ENCODE measurements at places on chromosomes 16 and 17. TPM values are rescaled to one million over a fixed set of nuclear protein-coding genes. Genes with fewer than 3 reads are reported as not detected.
A peak's percentile ranks its signal among the peaks of the same experiment; 100 is the strongest.

- DNase-seq = no peak
These were observed 336.1 kb downstream of the ZFHX3 start for GRCh38 chr16:72711823-72712222.

DNA sequence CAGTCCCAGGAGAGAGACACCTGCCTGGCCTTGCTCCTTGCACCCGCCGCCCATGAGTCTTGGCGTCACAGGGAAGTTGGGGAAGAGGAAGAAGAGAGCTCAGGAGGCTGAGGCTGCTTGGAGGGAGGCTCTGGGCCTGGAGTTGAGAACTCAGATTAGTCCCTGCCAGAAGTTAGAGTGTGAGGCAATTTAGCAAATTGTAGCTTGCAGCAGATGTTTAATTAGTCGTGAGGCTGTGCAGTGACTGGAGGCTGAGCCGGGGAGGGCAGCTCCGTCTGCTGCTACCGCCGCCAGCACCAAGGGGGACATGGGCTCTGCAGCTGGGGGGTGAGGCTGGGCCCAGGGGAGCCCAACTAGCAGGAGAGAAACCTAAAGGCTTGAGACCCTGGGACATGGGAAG lies 738.3 kb upstream of the EEF2KMT start:
- no peak for DNase-seq

DNA sequence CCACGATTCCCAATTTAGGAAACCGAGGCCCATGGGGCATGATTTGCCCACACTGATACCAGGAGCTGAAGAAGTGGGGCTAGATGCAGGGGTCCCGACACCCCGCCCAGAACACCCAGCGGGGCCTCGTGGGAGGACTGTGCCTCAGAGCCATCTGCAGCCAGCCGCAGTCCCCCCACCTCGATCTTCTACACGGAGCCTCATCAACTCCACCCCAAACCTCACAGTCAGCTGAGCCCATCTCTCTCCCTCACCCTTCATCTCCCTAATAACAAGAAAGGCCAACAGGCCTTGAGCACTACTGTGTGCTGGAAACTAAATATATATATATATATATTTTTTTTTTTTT lies 4.2 kb downstream of the ITGAE start:
- no peak for DNase-seq

DNA sequence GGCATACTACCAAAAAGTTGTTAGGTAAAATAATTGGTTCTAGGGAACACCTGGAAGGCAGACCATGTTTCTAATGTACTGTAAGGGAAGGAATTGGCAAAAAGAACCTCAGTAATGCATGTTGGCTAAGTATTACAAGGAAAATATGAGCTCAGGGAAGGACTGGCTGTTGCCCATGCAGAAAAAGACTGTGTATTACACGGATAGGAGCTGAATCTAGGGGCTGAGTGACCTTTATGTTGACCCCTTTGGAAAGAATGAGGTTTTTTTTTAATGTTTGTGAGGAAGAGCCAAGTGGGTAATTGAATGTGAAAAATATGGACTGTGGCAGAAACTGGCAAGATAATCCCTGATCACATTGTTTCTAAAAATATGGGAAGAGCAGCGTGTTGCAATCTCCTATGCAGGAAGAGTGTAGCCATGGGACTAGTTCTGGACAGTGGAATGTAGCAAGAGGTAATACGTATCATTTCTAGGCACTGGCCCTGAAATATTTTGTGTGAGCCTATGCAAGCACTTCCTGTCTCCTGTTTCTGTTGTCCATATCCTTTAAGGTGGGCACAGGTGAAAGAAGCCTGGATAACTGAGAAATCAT lies 95.1 kb upstream of the CNTNAP4 start:
- no peak for DNase-seq

- DNase-seq = peak; percentile 47
These were observed 5.4 kb downstream of the MYO1C start for GRCh38 chr17:1486802-1487695.

GRCh38 chr16:73040735-73041402 lies 7.1 kb downstream of the ZFHX3 start:
- no peak for DNase-seq

- no peak for DNase-seq
These were observed 61.2 kb upstream of the ABCC11 start for GRCh38 chr16:48308535-48308934.

DNA sequence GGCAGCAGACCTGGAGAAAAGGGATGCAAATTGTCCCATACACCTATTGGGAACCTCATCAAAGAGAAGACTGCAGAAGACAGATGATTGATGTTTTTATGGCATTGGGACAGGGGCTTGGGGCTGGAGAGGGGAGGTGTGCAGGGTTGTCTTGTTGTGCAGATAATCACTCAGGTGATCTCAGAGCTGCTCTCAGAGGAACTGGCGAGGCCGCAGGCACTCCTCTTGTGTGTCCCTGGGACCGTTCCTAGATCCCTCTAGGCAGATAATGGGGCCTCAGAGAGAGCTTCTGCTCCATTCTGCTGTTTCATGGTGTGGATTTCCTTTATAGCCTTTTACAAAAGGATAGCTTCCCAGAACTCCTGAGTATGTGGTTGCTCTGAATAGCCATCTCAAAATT lies 1.6 kb downstream of the RNF213 start:
- no peak for DNase-seq

DNA sequence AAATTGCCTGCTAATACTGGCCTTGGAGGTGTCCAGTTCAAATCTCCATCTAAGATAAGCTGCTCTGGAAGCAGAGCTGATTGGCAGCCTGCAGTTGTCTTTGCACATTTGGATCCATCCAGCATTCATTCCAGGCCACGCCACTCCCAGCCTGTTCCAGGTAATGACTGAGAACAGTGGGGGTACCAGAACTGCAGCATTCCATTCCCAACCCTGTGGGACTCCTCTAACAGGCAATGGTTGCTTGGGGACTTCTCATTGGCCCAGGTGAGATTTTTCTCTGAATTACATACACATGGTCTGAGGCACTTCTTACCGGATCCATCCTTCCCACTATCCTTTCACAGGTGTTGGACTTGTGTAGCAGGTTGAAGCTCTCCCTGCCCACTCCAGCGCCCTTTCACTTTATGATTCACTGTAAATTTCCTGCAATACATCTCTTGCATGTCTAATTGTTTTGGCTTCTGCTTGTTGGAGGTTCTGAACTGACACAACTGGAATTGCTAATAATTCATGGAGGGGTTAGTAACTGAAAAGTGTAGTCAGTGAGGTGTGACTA lies 206.1 kb upstream of the ZFHX3 start:
- DNase-seq = no peak

DNA sequence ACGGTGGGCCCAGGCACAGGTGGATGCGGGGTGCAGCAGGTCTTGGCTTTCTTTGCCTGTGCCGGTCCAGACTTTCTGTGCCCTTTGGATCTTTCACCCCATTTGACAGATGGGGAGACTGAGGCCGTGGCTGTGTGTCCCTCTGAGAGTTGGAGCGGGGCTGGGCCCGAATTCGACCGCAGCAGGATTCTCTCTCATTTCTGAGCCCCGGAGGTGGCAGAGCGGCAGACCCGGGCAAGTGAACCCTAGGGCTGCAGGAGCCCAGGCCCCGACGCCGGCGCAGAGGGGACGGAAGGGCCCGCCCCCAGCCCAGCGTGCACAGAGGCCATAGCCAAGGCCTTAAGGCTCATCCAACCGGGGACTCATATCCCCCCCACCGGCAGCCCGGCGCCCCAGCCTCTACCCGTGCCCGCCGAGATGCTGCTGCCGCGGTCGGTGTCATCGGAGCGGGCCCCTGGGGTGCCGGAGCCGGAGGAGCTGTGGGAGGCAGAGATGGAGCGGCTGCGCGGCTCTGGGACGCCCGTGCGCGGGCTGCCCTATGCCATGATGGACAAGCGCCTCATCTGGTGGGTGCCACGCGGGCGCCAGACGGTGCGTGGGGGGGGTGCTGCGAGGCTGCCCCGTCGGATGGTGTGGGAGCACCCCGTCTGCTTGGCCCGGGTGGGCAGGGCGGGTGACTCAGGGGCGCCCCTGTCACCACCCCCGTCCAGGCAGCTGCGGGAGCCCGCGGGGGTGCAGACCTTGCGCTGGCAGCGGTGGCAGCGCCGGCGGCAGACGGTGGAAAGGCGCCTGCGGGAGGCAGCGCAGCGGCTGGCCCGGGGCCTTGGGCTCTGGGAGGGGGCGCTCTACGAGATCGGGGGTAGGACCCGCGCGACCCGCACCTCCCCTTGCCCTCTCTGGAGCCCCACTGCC lies 857 bp downstream of the TMC8 start:
- DNase-seq = no peak

DNA sequence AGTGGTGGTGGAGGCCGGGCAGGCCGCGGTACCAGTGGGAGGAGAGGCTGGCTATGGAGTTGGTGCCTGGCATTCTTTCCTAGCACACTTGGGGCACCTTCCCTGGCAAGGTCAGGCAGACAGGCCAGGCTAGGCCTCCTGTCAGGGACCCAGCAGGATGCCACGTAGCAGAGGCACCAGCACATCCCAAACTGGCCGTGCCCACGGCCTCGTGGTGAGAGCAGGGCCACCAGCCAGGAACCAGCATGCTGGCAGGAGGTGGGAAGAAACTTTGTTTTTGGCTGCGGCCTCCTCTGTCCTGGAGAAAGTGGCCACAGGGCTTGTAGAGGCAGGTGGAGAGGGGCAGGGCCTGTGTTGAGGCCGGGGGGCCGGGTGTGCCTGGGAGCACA lies 57.6 kb upstream of the CBFA2T3 start:
- no peak for DNase-seq

GRCh38 chr16:51951668-51952298 lies 595.2 kb downstream of the TOX3 start:
- no peak for DNase-seq

DNA sequence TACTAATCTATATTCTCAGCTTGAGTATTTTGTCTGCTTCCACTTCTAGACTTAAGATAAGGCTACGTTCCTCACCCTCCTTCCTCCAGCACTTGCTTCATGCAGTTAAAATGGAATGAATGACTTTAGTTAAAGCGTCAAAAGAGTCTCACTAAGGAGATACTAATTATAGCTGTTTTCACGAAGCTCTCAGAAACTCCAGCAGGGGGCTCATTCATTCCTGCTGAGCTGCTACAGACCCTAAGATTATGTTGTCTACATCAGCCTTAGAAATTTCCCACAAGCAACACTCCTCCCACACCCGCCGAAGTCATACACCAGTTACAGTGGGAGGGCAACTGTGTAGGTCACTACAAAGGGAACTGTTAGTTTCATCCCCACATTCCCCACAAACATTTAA lies 57.0 kb upstream of the KIFC3 start:
- DNase-seq = peak; percentile 22

- DNase-seq = no peak
These were observed 429.8 kb downstream of the MAF start for GRCh38 chr16:79170555-79171246.

- no peak for DNase-seq
These were observed 3.8 kb upstream of the TMC7 start for GRCh38 chr16:18979936-18980335.

DNA sequence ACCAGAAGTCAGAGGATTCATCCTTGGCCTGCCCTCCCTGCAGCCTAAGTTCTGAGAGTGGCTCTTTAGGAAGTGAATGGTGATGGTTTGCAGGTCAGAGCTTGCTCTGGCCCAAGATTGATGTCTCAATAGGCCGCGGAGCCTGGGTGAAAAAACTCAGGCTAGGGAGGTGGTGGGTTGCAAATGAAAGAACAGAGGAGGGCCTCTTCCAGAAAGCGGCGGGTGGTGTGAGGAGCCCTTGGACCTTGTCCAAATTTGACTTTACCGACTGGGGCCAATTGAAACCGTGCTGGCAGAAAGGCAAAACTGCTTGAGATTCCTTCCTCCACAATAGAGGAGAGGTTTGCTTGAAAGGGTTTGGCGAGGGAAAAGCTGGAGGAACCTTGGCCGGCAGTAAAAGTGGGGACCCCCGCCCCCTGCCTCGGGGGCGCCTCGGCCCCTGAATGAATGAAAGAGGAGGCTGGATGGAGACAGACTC lies 331.3 kb downstream of the SEC14L1 start:
- DNase-seq = peak; percentile 94

- peak; percentile 81 for DNase-seq
These were observed 36.8 kb downstream of the ASPA start for GRCh38 chr17:3512505-3513171.

- DNase-seq = no peak
These were observed 20.2 kb downstream of the CRISPLD2 start for GRCh38 chr16:84839956-84840355.

DNA sequence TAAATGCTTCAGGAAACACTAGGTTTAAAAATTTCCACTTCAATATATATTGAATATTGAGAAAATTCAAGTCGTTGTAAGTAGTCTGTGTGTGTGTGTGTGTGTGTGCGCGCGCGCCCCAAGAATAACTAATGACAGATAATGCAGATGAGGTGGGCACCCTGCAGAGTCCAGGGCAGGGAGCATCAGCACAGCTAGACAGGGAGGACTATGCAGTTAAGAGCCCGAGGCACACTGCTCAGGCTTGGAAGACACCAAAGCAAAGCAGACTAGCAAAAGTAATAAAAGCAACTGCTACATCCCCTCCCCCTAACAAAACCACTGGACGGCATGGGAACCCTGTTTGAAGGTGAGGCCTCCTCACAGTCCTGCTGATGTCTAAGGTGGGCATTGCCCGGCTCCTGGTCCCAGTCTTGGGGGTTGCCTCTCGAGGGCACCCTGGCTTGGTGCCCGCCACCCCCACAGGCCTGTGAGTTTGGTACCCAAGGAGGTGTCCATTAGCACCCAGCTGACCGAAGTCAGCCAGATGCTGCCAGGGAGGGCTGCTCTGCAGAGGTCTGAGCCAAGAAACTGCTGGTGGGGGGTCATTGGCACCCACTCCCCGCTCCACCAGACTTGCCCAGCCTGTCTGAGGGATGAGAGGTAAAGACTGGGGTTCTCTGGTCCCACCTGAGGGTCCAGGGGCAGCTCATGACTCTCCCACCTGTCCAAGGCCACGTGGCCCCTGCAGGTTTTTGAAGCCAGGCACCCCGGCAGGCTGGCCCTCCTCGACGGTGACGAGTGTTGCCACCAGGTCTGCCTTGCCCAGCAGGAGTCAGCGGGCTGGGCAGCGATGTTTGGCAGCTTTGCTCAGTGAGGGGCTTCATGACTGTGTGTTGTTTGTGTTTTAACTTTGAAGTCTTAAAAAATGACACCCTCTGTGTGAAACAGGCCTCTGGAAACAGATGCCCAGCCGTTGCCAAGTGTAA lies 18.7 kb downstream of the LRRC75A start:
- no peak for DNase-seq

The ABCC3 gene
- total RNA-seq = 12.5 TPM

The ATP6V0A1 gene
- total RNA-seq = 40.0 TPM

The TMEM220 gene
- 6.2 TPM for total RNA-seq

The C17orf78 gene
- not detected for total RNA-seq

The GLIS2 gene
- 6.6 TPM for total RNA-seq

The SGCA gene
- total RNA-seq = 0.90 TPM

The RNF112 gene
- 2.3 TPM for total RNA-seq

The TRPV3 gene
- 1.9 TPM for total RNA-seq

The KRT14 gene
- 0.82 TPM for total RNA-seq

The HSD11B2 gene
- total RNA-seq = not detected

Measured in fibroblast of the aortic adventitia (primary cell).